ENCODE measurements at places on chromosomes 3 and 15.

- DNase-seq: no peak
These were observed 35.5 kb downstream of the PTH1R start for GRCh38 chr3:46912986-46913385.

- DNase-seq: no peak
These were observed 3.8 kb downstream of the DCBLD2 start for GRCh38 chr3:98897701-98898100.

DNA sequence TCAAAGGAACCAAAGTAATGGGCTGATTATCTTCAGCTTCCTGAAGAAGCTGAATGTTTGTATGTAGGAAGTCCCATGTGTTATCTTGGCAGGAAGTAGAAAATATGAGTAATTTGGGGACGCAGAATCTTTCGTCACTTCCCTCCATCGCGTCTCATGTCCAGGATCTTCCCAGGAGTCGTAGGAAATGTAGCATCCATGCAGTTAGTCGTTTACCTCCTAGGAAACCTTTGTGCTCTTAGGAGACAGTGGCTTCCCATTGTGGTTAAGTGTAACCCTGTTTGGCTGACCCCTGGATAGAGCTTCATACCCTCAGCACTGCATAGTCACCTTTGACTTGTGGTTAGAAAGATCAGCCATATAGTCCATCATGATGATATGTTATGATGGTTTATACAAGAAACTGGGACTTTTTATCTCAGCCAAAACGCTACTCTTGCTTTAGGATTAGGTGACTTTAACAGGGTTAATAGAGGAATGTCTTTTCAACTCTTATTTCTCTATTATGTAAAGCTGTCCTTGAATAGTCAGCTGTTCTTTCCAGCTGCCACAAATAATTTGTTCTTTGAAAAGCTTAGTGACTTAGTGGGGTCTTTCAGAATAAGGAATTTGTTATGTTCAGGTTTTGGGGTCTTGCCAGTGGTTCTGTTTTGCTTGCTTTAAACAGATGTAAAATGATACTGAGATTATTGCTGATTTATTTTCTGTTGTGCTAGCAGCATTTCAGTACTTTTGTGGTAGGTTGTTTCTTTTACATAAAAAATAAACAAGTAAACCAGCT lies 92.2 kb downstream of the KLHL25 start:
- DNase-seq: peak; percentile 55

- DNase-seq: no peak
These were observed 115.3 kb downstream of the KCNH8 start for GRCh38 chr3:19263606-19264005.

DNA sequence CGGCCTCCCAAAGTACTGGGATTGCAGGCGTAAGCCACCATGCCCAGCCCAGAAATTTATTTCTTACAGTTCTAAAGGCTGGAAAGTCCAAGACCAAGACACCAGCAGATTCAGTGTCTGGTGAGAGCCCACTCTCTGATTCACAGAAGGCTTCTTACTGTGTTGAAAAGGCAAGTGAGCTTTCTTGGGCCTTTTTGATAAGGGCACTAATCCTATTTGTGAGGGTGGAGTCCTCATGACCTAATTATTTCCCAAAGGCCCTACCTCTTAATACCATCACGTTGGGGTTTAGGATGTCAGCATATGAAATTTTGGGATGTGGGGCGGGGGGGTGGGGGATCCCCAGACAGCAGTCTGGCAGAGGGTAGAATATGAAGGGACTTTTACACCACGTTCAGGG lies 47.5 kb upstream of the MEX3B start:
- no peak for DNase-seq

GRCh38 chr15:90679959-90680358 lies 37.2 kb upstream of the BLM start:
- DNase-seq: no peak

GRCh38 chr3:38648659-38649499 lies 608 bp downstream of the SCN5A start:
- DNase-seq: peak; percentile 46

DNA sequence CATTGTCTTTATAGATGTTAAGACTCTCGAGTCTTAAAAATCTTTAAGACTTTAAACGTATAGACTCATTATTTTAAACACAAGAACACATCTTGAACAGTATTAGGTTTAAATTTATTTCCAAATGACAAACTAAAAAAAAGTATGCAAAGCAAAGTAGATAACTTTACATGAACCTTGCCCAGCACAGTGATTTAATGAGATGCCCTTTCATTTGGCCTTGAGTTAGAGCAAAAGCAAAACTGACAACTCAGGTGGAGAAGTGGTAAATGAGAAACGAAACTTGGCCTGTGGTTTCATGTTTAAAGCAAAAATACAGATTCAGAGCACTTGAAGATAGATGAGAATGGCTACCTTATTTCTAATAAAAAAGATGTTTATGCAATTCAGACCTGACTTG lies 8.6 kb downstream of the GPR15 start:
- DNase-seq: no peak

- no peak for DNase-seq
These were observed 3.7 kb downstream of the NME9 start for GRCh38 chr3:138325990-138326389.

GRCh38 chr3:146881966-146882760 lies 277.0 kb upstream of the PLSCR5 start:
- peak; percentile 90 for DNase-seq

GRCh38 chr15:90062462-90062932 lies 39.8 kb downstream of the IDH2 start:
- DNase-seq: no peak

DNA sequence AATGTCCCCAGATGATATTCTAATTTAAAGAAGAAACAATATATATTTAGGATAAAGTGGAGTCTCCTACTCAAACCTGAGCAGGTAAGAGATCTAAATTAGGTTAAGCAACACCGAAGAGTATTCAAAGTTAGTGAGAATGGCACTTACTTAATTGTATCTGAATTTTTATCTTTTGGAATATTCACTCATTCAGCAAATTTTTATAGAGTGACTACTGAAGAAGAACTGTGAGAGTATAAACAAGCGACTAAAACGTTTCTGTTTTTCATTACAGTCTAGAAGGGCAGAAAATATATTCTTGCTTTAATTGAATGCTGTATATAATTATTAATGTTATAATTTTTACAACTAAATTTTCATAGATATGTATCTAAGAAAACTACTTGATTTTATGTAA lies 567.7 kb upstream of the TBL1XR1 start:
- DNase-seq: no peak

- peak; percentile 32 for DNase-seq
These were observed 119.9 kb downstream of the LMLN start for GRCh38 chr3:198079771-198080520.

- DNase-seq: no peak
These were observed 35.0 kb upstream of the COLQ start for GRCh38 chr3:15556512-15556911.

GRCh38 chr15:29141308-29142128 lies 128.1 kb downstream of the NSMCE3 start:
- DNase-seq: no peak

GRCh38 chr15:75159244-75159643 lies 42.4 kb upstream of the C15orf39 start:
- no peak for DNase-seq

- no peak for DNase-seq
These were observed 401.2 kb upstream of the NR2F2 start for GRCh38 chr15:95929232-95929846.

DNA sequence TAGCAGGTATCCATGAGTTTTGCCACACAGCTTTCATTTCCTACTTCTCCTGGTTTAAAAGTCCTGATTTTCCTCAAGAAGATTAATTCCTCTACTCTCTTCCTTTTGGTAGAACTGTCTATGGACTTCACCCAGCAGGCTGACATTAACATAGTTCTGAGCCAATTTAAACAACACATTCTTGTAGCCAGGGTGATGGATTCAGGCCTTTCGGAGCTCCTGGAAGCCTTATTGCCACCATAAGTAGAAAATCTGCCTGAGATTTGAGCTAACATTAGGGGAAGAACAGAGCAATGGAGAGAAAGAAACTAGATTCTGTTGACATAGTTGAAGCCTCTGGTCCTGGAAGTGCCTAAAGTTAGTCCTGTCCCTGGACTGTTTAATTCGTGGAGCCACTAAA lies 449.8 kb downstream of the TAFA4 start:
- DNase-seq: no peak

- no peak for DNase-seq
These were observed 32.3 kb upstream of the MAP3K13 start for GRCh38 chr3:185330644-185331043.

GRCh38 chr15:98658831-98659699 lies 10.7 kb downstream of the IGF1R start:
- peak; percentile 61 for DNase-seq

DNA sequence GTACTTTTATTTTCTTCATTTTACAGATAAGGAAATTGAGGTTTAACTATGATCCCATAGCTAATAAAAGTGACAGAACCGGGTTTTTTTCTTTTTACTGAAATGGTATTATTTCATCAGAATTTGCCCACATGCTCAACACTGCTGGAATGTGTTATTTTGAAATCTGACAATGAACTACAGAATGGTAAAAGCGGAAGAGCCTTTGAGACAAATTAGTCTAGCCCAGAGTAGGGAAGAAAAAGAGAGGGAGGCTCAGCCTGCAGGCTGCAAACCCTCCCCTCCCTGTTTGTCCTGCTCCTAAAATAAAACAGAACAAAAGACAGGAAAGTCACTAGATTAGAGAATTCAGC lies 100.3 kb upstream of the LIPC start:
- DNase-seq: no peak

- no peak for DNase-seq
These were observed 15.4 kb upstream of the ABHD10 start for GRCh38 chr3:111963424-111963823.

DNA sequence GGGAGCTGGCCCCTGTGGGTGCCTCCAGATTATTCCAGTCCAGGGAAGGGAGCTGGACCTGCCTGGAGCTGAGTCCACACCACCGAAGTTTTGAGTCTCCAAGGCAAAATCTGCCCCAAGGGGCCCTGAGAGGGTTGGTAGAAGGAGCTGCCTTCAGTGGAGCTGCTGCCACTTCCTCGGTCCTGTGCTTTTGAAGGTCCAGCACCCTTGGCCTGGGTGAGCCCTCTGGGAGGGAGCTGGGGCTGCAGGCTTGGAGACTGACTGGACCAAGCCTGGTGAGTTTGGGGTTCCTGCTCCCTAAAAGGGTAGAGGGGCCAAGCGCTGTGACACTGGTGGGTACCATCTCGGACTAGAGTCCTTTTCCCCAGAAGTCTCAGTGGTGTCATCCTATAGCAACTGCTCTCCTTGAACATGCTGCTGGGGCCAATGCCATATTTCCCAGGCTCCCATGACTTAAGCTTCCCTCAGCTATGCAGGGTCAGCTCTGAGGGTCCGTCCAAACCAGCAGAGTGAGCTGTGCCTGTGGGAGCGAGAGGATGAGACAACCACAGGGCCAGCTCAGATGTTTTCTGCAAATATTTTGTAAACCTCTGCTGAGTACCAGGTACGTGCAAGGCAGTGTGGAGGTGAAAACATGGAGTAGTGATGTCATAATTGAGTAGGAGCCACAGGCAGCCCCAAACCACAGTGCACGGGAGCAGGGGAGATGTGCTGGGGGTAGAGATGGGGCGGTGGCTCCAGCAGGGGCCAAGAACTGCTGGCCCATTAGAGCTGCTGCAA lies 96.0 kb downstream of the ABHD5 start:
- DNase-seq: no peak

DNA sequence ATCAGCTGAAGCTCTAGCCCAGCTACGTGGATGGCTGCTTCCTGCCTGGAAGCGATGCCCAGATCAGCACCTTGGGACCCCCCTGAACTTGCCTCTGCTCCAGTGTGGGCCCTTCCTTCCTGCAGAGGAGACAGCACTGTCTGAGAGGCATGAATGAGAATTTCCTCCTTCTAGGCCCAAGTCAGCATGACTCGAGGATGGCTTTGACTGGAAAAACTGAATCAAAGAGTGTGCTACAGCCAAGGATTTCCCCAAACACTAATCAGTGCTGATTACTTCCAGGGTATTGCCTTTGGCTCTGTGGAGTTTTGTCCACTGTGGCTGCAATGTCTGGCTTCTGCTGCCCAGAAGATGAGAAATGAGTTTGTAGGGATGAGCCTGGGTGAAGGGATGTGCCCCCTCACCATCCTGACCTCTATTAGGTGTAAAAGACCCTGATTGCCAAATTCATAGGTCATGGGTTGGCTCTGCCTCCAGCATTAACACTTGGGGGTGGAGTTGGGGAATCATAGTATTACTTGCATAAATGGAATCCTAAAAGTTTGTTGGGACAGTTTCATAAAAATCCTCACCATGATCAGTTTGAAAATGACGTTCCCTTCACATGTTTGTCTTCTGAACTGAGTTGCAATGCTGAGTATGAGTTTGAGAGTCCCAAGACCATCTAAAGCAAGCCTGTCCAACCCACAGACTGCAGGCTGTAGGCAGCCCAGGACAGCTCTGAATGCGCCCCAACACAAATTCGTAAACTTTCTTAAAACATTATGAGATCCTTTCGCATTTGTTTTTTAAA lies 36.7 kb downstream of the FLNB start:
- DNase-seq: no peak

- DNase-seq: no peak
These were observed 228.5 kb downstream of the NTRK3 start for GRCh38 chr15:88028024-88028423.

DNA sequence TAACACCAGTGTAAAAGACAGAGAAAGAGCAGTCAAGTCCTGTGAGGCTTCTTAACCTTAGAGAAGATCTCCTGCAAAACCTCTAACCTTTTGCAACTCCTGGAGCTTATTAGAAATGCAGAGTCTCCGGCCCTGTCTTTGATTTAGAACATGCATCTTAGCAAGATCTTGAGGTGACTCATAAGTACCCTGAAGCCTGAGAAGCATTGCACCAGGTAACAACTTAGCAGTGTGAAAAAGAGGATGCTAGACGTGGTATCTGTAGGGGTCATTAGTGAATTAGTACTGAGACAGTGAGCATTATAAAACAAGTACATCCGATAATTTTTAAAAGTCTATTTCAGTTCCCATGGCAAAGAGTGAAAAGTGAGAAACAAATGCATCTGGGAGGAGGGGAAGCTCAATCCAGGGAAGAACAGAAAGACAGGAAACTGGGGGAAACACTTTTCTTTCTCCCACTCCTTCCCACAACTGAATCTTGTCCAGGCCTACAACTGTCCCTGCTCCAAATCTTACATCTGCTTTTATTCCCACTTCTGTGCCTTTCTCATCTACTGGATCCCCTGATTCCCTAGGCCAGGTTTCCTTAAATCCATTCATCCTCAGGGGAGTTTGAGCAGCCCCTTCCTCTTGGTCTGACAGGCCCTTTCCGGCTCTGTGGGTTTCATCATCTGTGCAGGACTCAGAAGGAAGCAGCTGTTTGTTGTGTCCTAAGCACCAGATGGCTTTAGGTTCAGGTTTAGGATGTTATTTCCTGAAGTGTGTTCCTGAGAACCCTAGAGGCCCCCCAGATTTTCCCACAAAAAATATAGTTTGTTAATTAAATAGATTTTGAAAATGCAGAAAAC lies 128.1 kb upstream of the IL12A start:
- DNase-seq: no peak

- no peak for DNase-seq
These were observed 139.1 kb upstream of the EIF1B start for GRCh38 chr3:40170395-40170794.
